ENCODE measurements at places on chromosomes 7 and 10.
A peak's percentile ranks its signal among the peaks of the same experiment; 100 is the strongest.

- no peak for DNase-seq
These were observed 303.9 kb downstream of the REEP3 start for GRCh38 chr10:63825111-63825510.

- DNase-seq: no peak
These were observed 282.7 kb upstream of the SEMA3D start for GRCh38 chr7:85469446-85470010.

GRCh38 chr10:124378881-124379471 is 39.7 kb downstream of the OAT start:
- DNase-seq: no peak

- DNase-seq: no peak
These were observed 2.9 kb upstream of the MTPN start for GRCh38 chr7:135980012-135980551.

GRCh38 chr10:102534333-102534732 is 30.6 kb downstream of the SUFU start:
- DNase-seq: no peak

GRCh38 chr10:101403161-101403560 is 49.2 kb downstream of the BTRC start:
- DNase-seq: no peak

DNA sequence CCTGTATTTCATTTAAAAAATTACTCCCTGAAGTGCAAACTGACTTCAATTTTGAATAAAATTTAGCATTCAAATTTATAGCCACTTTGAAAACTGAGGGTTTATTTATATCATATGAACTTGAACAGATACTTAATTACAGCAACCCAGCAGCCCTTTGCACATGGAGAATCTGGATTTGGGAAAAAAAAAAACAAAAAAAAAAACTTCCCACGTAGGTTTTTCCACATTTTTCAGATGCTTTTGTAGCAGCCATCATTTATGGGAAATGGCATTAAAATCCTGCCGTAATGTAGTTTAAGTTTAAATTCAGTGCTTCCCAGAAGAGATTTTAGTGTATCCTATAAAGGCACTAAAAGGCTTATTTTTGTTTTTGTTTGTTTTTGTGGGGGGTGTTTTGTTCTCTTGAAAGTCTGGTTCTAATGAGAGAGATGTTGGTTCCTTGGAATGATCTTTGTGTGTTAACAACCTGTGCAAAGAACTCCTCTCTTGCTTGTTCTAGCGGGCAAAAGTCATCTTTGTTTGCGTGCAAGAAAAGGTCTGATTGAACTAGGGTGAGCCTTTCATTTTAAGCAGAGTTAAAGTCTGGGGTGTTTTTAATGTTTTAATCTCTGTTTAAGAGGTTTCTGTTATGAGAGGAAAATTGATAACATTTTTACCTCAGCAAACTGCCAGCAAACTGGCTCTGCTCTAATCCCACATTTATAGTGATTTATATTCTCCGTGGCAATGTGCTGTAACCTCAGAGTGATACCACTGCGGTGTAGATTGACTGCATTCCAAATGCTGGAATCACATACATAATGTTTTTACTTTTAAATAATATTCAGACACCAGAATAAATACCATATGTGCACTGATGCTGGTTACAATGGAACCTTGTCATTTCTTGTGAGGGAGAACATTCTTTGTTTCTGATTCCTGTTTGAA is 105.5 kb downstream of the WNT2 start:
- no peak for DNase-seq

DNA sequence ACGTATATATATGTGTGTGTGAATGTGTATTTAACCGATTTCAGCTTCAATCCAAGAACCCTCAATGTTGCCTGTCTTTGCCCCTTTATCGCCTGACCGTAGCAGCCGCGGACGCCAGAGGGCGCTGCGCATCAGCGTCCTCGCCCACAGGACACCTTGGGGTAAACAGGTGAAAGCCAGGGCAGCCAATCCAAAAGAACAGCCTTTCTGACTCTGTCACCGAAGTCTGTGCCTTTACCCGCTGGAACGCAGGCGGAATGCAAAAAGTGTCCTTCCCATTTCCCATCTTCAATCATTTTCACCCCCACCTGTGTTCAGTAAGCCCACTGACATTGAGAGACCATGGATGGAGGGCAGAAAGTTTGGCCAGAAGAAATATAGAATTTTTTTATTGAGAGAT is 3.6 kb downstream of the NXPH1 start:
- DNase-seq: no peak

DNA sequence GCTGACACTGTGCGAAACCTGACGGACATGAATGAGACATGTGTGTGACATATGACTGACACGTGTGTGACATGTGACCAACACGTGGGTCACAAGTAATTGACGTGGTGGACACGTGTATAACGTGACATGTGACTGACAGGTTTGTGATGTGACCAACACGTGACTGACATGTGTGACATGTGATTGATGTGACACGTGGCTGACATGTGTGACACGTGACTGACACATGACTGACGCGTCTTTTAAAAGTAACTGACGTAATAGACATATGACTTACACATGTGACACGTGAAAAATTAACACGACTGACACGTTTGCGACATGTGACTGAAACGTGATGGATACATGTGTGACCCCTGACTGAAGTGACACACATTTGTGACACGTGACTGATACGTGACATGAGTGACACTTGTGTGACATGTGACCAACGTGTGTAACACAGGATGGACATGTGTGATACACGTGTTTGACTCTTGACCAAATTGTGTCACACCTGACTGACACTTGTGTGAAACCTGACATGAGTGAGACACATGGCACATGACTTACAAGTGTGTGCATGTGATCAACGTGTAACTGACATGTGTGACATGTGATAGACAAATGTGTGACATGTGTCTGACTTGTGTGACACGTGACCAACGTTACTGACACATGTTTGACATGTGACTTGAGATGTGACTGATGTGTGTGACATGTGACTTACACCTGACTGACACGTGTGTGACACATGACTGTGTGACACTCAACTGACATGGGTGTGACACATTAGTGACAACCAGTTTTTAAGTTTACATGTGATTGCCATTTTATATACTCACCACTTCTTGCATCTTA is 56.9 kb downstream of the ZNF92 start:
- DNase-seq: no peak

GRCh38 chr10:16570731-16571130 is 49.1 kb upstream of the C1QL3 start:
- no peak for DNase-seq

GRCh38 chr10:1571587-1572237 is 165.6 kb downstream of the ADARB2 start:
- DNase-seq: no peak

- DNase-seq: no peak
These were observed 150.9 kb upstream of the FOXK1 start for GRCh38 chr7:4531236-4531635.

- DNase-seq: no peak
These were observed 12.0 kb upstream of the PARD3 start for GRCh38 chr10:34826857-34827766.

- DNase-seq: no peak
These were observed 29.2 kb upstream of the MKX start for GRCh38 chr10:27774831-27775230.

- no peak for DNase-seq
These were observed 1.5 kb downstream of the DUSP5 start for GRCh38 chr10:110498982-110499795.

DNA sequence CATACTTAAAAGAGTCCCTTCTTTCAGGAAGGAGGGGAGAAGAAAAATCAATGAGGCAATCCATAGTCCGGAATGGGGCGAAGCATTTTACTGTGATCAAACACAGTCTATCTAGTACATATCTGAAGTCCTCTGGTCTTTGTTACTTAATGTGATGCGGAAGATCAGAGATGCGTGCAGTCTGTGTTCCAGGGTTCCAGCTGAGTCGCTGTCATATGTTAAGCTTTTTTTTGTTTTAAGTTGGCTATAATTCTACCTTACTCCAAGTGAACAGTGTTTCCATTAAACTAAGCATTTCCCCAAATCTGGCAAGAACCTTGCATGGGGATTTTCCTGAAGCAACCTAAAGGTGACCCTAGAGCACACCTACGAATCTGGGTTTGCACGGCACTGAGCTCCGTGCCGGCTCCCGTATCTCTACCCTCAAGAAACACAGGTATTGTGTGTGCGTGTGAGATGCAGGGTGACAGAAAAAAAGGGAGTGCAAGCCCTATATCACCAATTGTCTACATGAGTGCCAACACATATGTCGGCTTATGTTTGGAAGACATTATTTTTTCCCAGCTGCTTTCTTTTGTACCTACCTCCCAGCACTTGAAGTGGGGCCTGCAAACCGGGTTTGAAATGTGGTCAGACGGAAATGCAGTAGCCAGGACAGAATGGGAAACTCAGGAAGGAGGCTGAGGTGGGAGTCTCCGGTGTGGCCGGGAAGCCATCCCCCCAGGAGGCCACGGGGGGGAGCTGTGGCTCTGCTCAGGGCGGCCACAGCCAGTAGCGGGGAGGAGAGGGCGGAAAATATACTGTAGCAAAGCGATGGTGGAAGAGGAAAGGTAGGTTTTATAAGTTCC is 435.8 kb upstream of the MGMT start:
- DNase-seq: no peak

DNA sequence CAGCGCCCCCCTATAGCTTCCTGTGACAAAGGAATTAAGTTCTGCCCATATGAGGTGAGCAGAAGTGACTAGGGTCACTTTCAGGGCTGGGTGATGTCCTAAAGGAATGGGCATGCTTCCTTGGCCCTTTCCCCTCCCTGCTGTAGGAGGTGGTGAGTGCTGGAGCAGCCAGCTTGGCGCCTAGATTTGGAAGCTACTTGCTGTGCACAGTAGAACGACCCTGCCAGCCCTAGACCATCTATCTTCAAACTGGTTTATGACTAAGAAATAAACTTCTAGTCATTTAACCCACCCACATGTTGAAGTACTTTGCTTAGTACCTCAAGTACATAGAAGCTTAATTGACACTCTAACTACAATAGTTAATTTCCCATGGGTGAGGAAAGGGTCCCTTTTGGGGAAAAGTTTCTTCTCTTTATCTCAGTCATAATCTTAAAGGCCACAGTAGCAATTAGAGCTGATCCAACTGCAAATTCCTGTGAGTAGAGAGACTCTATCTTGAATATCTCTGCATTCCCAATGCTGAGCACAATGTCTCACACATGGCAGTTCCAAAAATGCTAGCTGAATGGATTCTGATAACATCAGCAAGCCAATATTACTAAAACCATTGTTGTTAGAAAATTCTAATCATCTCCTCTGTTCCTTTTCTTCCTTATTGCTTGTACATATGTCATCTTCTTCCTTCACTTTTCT is 227.2 kb downstream of the RELN start:
- DNase-seq: no peak

DNA sequence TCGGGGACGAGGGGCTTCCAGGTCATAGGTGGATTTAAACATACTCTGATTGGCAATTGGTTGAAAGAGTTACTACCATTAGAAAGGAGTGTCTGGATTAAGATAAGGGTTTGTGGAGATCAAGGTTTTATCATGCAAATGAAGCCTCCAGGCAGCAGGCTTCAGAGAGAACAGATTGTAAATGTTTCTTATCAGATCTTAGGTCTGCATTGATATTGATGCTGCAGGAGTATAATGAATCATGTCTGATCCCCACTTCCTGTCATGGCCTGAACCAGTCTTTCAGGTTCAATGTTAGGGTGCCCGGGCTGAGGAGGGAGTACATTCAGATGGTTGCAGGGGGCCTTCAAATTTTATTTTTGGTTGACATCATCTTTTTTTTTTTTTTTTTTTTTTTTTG is 51.4 kb downstream of the SH3PXD2A start:
- DNase-seq: no peak

- no peak for DNase-seq
These were observed 32.4 kb upstream of the KMT2E start for GRCh38 chr7:104981672-104982037.

DNA sequence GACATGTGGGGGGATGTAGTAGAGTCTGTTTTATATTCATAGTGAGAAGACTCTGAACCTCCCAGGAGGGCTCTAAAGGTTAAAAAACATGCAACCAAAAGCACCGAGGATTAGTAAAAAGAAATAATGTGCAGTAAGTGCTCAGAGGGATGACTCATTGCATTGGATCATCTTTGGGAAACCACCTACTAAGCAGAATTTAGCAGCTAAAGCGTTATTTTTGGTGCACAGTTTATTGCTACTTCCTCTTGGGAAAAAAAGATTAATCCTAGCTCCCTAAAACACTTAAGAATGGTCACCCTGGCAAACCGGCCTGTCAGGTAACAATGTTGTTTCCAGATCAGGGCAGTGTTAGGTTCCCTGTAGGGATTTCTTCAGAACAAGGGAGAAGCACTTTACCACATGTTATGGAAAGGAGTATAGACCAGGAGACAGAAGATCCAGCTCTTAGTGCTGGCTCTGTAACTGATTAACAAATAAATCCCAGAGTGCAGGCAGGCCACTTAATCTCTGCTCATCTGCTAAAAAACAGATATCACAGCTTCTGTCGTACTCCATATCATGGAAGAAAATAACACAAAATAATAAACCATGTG is 44.8 kb upstream of the FAM133B start:
- DNase-seq: peak; percentile 73

DNA sequence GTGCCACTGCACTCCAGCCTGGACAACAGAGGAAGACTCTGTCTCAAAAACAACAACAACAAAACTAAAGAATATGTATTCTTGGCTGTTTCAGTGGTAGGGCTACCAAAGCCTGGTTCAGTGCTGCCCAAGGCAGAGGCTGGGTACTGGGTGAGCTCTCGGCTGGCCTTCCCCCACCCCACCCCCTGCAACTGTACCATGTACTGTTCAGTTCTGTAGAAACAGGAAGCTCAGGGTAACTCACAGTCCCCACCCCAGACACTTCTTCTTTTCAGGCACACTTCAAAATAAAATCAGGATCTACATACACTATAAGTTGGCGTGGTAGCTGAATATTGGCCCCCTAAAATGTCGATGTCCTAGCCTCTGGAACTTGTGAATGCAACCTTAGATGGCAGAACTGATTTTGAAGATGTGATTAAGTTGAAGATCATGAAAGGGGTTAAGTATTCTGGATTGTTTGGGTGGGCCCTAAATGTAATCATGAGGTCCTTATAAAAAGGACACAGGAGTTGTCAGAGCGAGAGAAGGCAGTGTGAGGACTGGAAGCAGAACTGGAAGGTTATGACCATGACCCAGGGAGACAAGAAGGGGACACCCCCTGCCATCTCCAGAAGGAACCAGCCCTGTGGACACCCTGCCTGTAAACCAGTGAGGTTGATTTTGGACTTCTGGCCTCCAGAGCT is 31.2 kb downstream of the TBXAS1 start:
- no peak for DNase-seq

DNA sequence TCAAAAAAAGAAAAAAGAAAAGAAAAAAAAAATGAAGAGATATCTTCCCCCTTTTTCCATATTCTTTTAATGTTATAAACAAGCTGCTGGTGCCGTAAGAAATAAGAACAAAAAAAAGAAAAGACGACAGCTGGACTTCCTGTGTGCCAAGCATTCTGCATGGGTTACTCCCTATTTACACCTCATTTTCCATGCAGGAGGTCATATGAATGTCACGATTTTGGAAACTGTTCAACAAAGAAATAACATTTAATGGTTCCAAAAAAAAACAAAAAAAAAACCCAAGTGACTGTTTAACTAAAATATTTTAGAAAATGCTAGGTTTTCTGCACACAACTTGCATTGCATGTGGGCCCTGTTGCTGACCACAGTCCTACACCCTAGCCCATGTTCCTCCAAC is 159.3 kb downstream of the TNS3 start:
- DNase-seq: no peak

Measured in HFF-Myc (cell line).